ENCODE measurements at places on chromosomes 4 and X.

GRCh38 chrX:54602563-54602962, 72.5 kb downstream of the GNL3L start:
- DNase-seq: no peak

GRCh38 chr4:39134683-39135306, 47.5 kb upstream of the WDR19 start:
- no peak for DNase-seq

- no peak for DNase-seq
Measured at GRCh38 chrX:113920661-113921060, 663.2 kb upstream of the HTR2C start.

- no peak for DNase-seq
Measured at GRCh38 chrX:66039944-66040343, at the start of gene VSIG4. Gene VSIG4, minus strand, starts transcription at chrX:66040080. Its CDS starts 82 bp downstream, at chrX:66039998.

- no peak for DNase-seq
Measured at GRCh38 chr4:168835880-168836454, 174.1 kb downstream of the CBR4 start.

DNA sequence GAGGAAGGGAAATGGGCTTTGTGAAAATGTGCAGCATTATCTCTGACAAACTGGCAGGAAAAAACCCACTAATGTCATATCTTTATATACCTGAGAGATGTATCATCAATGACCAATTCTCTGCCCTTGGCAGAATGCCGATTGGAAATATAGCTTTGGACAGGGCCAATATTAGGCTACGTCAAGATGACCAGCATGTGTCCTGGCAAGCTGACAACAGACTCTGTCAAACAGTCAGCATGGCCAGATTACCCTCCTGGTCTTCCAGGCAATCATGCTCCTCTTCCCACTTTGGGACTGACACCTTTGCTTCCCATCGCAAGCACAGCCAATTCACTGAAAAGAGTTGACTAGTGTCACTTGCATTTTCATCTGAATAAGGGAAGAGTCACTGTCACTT, 57.0 kb downstream of the SORBS2 start:
- no peak for DNase-seq

- no peak for DNase-seq
Measured at GRCh38 chr4:156195914-156196313, 242.2 kb upstream of the CTSO start.

DNA sequence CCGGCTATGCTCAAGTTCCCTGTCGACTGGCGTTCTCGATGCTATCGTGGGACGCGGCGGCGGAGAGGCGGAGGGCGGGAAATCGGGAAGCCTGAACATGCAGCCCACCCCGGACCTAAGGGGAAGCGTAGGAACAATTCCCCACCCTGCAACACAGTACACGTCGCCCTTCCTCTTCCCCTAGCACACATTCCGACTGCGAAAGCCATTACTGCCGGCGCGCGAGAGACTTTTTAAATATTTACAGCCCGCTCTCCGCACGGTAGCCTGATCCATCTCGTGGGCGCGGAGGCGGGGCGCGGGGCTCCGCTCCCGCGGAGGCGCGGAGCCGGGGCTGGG, 48.1 kb upstream of the BCOR start:
- DNase-seq: no peak

DNA sequence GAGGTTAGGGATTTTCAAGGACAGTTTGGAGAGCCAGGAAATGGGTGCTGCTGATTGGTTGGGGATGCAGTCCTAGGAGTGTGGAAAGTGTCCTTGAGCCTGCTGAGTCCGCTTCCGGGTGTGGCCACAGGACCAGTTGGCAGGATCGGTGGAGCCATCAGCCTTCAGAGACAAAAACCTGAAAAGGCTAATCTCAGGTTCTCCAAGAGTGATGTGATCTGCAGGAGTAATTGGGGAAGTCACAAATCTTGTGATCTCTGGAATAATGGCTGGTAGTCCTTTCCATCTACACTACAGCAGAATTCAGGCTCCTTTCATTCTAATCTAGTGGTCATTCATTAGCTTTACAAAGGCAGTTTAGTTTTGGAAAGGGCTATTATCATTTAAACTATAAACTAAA, 55.9 kb upstream of the BMP2K start:
- no peak for DNase-seq

DNA sequence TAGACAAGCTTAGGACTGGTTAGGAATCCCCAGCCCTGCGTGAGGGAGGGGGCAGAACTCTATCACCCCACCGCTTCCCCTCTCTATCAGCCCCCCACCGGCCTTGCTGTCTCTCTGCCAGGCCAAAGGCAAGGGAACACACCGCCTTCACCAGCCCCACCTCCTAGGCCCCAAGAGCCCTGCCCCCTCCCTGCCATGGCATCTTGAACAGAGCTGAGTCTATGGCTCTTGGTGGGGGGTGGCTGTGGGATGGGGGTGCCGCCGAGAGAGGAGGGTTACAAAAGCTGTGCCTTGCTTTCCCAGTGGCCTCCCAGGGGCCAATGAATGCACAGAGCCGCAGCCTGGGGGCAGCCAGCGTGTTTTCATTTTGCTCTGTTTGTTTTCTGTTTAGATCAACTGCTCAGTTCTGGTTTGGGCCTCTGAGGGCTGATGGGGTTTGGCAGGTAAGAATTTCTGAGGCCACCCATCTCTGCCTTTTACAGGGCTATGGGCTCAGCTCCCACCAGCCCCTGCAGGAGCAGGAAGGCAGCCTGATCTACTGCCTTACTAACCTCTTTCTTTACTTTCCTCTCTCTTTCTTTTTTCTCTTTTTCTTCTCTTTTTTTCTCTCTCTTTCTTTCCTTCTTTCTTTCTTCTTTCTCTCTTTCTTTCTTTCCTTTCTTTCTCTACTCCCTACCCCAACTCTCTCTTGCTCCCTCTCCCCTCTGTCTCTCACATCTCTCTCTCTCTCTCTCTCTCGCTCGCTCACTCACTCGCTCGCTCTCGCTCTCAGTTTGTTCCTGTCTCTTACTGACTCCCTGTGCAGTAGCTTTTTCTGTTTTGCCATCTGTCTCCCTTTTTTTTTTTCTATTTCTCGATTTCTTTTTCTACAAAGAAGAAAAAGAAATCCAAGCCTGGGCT, 128.3 kb downstream of the PJA1 start:
- DNase-seq: no peak

- DNase-seq: no peak
Measured at GRCh38 chrX:42422961-42423360, 355.0 kb downstream of the PPP1R2C start.

GRCh38 chr4:179894066-179894778, 2349.0 kb upstream of the TENM3 start:
- DNase-seq: no peak

DNA sequence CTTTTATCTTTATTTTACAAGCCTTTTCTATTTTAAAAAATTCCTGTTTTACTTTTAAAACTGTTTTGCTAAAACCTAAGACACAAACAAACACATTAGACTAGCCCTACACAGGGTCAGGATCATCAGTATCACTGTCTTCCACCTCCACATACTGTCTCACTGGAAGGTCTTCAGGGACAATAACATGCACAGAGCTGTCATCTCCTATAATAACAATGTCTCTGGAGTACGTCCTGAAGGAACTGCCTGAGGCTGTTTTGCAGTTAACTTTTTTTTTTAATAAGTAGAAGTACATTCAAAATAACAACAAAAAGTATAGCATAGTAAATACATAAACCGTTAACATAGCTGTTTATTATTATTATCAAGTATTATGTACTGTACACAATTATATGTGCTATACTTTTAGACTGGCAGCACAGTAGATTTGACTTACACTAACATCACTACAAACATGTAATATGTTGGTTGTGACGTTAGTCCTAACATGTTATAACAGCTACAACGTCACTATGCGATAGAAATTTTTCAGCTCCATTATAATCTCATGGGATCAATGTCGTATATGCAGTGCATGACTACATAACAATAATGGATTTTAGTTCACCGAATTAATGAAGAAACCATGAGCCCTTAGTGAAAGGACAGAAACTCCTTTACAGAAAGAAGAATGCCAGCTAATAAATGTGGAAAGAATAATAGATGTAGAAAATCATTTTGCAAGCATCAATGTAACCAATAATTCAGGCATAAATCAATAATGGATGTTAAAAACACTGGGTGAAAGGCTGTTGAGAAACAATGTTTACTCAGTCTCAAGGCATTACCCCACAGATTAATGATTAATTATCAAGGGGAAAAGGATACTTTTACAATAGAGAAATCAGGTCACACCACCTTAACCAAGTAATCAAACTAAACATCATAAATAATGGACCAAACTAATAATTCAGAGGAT, 49.2 kb downstream of the FBXW7 start:
- DNase-seq: no peak

GRCh38 chrX:114462266-114462665, 121.6 kb upstream of the HTR2C start:
- DNase-seq: no peak
